ENCODE measurements at places on chromosomes 12 and 14.

DNA sequence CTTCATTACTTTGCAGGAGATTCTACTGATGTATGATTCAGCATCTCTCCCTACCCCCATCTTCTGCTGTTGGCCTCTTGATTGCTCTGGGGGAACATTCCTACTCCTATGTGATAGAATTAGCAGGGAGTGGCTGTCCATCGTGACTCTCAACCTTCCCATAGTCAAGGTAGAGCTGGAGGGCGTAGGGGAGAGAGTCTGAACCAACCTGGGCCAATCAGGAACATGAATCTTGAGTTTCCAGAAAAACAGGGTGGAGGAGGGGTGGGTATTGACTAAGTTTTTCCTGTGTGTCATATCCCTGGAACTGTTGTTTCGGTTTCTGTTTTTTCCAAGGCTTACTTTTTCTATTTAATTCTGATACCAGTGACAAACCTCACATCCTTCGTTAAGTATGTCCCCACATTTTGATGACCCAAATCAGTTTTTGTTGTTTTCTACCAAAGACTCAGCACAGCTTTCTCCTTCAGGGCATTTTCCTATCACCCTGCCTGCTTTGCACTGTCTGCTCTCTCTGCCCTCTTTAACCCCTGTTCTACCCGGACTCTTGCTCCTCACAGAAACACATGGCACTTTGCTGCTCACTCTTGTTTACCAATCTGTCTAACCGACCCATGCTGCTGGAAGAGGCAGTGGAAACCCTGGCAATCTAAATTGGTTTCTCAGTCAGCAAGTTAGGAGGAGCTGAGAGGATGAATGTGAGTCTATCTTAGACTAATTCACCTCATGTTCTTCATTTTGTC is 1428.3 kb downstream of the AACS start:
- DNase-seq: peak; percentile 2

DNA sequence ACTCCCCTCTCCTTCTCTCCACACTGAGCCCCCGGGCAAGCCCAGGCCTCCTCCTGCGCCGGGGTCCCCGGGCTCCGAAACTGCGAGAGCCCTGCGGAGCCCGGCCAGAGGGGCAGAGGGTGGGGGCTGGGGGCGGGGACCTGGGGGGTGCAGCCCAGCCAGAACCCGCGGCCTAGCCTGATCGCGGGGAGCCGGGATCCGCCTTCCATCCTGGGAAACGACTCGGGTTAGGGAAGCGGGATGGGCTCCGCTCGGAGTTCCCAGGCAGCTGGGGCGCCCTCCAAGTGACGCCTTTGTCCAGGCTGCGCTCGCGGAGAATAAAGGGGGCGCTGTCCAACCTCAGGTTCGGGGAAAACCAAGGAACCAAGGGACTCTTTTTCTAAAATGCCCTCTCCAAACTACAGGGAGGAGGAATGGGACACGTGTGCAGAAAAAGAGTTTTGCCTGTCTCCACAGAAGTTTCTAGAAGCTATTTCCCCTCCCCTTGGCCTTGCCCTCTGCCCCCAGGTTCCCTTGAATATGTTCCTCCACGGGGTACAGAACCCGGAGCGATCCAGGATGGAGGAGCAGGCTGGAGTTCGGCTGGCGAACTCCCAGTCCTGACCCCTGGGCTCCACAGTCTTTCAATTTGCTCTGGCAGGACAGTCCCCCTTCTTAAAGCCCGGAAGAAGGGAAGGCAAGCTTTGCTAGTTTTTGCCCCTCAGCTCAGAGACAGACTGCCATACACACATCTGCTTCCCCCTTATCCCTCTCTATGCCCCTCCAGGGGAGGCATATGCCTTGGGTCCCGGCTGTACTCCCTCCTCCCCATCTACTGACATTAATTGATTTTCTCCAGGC is 13.9 kb downstream of the NKX2-1 start:
- DNase-seq: no peak

DNA sequence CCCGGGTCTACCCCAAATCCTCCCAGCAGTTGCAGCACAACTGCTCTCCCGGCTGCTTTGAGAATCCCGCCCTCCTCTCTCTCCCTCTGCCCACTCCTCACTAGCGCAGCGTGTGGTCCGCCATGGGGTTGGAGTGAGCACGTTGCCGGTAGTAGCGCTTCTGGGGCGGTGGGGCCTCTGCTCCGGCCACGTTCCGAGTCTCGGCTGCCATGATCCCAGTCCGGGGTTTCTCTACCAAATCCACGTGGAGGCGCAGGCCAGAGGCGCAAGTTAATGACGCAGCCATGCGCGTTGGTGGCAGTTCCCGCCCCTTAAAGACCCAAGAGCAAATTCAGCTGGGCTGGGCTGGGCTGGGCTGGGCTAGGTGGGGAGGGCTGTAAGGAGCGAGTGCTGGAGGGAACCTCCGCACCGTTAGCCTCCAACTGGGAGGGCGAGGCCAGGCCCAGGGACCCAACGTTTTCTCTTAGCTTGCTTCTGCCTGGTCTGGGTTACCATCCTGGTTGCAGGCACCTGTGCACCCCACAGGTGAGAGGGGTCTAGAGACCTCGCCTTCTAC is at the start of gene METTL1:
Gene METTL1, minus strand, starts transcription at position 233 of the 556 bp plus-strand sequence. Its CDS starts 22 bp downstream, at position 211.
- DNase-seq: peak; percentile 97

GRCh38 chr14:58639842-58640484 is 2.2 kb downstream of the DACT1 start:
- peak; percentile 94 for DNase-seq

DNA sequence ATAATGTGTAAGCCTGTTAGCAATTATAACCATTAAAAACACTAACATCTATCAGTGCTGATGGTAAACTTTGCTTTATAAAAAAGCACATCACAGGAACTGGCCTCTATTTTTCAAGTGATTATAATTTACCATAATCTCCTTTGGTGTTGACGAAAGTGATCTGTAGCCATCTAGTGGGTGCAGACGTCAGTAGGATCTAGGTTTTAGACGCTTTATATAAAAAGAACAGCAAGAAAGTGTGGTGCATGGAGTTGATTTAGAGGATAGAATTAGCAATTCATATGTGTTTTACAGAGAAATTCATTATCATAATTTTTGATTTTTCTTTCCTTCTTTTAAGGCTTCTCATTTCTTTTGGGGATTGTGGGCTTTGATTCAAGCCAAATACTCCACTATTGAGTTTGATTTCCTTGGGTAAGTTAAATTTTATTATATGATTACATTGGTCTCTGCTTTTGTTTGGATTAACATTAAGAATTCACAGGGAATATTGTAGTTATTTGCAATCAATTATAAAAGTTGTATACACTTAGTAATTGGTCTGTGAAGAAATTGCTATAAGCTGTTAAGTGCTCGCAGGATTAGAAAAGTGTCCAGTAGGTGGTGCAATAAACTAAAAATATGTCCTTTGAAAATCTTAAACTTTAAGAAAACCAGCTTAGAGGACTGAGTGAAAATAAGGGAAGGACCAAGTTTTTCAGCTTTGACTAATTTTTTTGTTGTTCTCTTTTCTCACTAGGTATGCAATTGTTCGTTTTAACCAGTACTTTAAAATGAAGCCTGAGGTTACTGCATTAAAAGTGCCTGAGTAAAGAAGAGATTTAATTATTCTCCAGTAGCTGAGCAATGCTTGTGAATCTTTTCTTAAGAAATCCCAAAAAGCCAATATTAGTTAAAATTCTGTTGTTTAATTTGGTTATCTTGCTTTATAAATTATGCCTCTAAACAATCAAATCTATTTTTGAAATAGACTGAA is 59.5 kb downstream of the ETNK1 start:
- peak; percentile 30 for DNase-seq
